Hematopoietic multipotent progenitor cell treated with erythropoietin and hydrocortisone succinate and interleukin-3 and kit ligand, for 8 days (in vitro differentiated cells): ENCODE measurements at places on chromosomes 2 and 18.

GRCh38 chr2:221851531-221852045 lies 279.5 kb upstream of the EPHA4 start:
- DNase-seq = no peak

- DNase-seq = peak; percentile 63
Observed at GRCh38 chr2:37168217-37168981, 11.6 kb upstream of the EIF2AK2 start.

- peak; percentile 79 for DNase-seq
Observed at GRCh38 chr2:208040199-208041171, 15.2 kb upstream of the PLEKHM3 start.

GRCh38 chr2:37379881-37380296 lies 35.5 kb downstream of the QPCT start:
- DNase-seq = no peak

- no peak for DNase-seq
Observed at GRCh38 chr2:237307474-237307873, 106.5 kb downstream of the COL6A3 start.

- no peak for DNase-seq
Observed at GRCh38 chr2:18505703-18506341, 54.6 kb downstream of the RDH14 start.

- no peak for DNase-seq
Observed at GRCh38 chr2:172739661-172740266, 4.1 kb downstream of the RAPGEF4 start.

DNA sequence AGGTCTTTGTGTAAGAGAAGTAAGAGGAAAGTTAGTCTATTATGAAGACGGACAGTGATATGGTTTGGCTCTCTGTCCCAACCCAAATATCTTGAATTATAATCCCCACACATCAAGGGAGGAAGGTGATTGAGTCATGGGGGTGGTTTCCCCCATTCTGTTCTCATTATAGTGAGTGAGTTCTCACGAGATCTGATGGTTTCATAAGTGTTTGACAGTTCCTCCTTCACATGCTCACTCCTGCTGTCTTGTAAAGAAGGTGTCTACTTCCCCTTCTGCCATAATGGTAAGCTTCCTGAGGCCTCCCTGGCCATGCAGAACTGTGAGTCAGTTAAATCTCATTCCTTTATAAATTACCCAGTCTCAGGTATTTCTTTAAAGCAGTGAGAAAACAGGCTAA lies 67.6 kb downstream of the NEURL3 start:
- DNase-seq = no peak

- peak; percentile 67 for DNase-seq
Observed at GRCh38 chr18:48545757-48546321, 7.0 kb downstream of the CTIF start.

- no peak for DNase-seq
Observed at GRCh38 chr2:187982668-187983067, 309.0 kb upstream of the GULP1 start.

DNA sequence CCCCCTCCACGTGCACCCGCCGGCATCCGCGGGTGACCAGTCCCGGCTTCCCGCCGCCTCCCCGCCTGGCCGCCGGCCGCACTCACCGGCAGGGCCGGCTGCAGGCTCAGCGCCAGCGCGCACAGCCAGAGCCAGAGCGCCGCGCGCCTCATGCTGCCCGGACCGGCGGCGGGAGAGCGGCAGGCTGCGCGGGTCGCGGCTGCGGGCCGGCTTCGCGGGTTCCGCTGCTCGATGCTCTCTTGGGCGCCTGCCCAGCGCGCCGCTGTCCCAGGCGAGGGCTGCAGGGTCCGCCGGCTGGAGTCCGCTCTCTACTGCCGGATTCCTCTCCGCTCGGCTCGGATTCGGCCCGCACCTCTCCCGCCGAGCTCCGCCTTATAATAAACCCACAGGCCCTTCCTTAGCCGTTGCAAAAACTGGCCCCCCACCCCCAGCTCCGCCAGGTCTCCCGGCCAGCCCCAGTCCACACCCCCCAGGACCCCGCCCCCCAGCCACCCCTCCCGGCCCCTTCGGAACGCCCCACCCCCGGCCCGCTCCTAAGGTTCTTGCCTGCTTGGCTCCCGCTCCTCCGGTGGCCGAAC lies at the start of gene SDC1:
Gene SDC1, minus strand, starts transcription at position 415 of the 578 bp plus-strand sequence. Its CDS starts 263 bp downstream, at position 152.
- no peak for DNase-seq

DNA sequence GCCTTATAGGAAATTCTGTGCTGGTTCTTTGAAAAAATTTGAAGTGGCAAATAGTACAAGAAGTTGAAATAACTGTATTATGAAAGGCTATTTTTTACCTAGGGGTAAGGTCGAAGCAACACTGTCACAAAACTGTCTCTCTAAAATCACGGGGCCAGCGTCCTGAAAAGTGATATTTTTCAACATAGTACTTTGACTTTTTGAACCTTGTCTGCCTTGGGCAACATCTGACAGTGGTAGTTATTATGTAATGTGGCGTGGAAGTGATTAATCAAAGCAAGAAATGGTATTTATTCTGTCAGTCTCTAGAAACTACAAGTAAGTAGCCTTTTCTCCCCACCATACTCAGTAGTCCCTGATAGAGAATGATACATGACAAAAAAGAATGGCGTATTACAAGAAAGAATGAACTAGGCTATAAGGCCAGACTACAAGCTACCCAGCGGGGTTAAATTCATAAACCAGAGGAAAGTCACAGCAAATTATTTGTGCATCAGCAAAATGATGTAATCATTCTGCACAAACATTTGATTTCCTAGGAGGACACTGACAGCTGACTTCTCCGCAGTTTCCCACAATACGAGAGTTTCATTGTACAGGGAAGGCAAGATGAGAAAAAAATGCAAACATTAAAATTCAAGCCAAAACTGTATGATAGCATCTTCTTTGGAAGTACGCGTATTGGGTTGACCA lies 9.8 kb downstream of the GEN1 start:
- no peak for DNase-seq

DNA sequence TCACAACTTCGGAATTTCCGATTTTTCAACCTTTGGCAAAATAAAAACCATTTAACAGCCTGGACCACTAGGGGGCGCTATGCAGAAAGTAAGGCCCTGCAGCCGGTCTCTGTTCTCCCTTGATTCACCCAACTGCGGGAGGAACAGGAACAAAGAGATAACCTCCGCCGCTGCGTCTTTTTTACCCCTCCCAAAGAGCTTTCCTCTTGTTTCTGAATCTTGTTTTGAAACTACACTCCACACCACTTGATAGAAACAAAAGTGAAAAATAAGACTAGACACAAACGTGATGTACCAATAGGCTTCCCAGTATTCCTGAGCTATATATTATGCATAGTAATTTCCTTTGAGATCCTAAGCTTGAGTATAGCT lies 231.2 kb downstream of the MYO3B start:
- DNase-seq = peak; percentile 82

DNA sequence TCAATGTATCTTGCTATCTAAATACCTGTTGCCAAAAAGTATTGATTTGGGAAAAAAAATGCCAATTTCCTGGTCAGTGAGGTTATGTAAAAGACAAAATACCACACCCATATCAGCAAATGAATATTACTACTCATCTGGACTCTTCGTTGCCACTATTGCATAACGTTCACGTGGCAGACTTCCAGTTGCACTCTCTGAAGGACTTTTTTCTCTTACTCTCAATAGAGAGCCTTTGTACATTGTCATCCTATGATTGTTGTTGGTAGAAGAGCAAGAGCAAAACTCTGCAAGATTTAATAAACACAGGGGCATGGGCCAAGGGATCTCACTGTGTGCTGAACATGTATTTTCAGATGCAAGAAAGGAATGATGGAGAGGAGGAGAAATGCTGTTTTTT lies 689.8 kb downstream of the MBD2 start:
- no peak for DNase-seq

GRCh38 chr2:195364015-195364965 lies 292.7 kb upstream of the SLC39A10 start:
- no peak for DNase-seq

DNA sequence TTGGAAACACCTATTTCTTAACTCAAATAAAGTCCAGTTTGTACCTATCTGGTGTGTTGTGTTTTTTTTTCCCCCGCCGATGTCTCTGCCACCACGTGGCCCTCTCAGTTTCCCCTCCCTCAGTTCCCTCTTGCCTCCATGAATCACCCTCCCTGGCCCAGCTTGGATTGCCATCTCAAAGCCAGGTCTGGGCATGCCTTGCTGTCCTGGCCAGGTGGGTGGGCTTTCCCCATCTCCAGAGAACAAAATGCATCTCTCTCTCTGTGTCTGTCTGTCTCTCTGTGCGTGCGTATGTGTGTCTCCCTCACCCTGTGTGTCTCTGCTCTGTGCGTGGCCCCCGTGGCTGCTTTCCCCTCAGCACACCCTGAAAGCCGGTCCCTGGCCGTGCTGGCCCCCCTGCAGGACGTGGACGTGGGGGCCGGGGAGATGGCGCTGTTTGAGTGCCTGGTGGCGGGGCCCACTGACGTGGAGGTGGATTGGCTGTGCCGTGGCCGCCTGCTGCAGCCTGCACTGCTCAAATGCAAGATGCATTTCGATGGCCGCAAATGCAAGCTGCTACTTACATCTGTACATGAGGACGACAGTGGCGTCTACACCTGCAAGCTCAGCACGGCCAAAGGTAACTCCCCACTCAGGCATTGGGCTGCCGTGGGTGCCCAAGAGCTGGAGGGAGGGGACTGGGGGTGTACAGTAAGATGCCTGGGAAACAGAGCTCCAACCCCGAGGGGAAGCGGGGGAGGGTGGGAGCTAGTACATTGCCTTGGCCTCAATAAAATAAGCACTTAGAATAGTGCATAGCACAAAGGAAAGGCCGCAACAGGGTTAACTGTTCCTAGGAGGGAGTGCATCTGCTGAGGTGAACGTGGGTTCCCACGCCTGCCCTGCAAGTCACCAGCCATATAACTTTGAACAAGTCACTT lies 31.6 kb upstream of the GMPPA start:
- DNase-seq = no peak

- no peak for DNase-seq
Observed at GRCh38 chr18:68728081-68728700, 13.3 kb upstream of the TMX3 start.

GRCh38 chr18:49612515-49613033 lies 50.7 kb downstream of the LIPG start:
- no peak for DNase-seq

- DNase-seq = no peak
Observed at GRCh38 chr2:62266433-62267038, 70.6 kb downstream of the B3GNT2 start.

- DNase-seq = peak; percentile 17
Observed at GRCh38 chr2:75896779-75897366, 186.2 kb upstream of the GCFC2 start.

DNA sequence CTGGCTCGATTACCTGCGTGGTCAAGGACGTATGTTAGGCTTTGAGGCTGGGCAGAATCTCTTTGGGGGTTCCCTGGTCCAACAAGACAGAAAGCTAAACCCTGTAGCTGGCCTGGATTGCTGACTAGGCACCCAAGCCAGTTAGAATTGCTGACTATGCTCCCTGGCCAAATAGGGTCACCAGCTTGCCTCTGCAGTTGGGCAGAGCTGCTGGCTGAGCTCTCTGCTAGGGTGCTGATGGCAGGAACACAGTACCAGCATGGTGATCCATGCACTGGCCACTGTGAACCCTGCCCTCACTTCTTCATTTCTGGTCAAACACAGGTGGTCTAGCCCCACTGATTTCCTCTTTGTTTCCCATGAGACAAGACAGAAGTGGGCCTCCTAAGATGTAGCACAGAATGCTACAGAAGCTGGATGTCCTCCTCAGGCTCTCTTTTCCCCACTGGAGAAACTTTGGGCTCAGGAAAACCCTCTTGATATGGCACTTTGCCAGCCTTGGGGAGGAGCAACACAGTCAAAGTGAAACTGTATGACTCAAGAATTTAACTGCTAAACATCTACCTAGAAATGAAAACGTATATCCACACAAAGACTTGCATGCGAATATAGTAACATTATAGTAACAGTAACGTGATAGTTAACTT lies 20.8 kb downstream of the SP140L start:
- peak; percentile 41 for DNase-seq

DNA sequence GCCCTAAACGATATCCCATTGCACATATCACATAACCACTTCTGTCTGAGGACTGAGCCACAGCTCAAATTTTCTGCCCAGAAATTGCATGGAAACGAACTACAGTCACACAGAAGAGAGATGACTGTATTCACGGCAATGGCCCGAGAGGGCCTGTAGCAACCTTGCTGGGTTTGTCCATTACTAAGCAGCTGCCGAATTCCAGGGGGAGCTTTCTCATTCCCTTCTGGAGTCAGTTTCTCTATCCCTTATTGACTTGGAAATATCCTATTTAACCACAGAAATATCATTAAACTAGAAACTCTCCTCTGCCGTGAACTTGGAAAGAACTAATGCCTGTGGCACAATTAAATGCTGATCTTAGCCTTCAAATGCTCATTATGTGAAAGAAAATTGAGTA lies 183.9 kb downstream of the DNER start:
- DNase-seq = no peak

GRCh38 chr18:62245699-62246098 lies 58.6 kb downstream of the RELCH start:
- no peak for DNase-seq

- peak; percentile 59 for DNase-seq
Observed at GRCh38 chr2:229780856-229781773, 66.8 kb upstream of the DNER start.

- DNase-seq = no peak
Observed at GRCh38 chr2:105100046-105100840, 62.4 kb downstream of the MRPS9 start.

DNA sequence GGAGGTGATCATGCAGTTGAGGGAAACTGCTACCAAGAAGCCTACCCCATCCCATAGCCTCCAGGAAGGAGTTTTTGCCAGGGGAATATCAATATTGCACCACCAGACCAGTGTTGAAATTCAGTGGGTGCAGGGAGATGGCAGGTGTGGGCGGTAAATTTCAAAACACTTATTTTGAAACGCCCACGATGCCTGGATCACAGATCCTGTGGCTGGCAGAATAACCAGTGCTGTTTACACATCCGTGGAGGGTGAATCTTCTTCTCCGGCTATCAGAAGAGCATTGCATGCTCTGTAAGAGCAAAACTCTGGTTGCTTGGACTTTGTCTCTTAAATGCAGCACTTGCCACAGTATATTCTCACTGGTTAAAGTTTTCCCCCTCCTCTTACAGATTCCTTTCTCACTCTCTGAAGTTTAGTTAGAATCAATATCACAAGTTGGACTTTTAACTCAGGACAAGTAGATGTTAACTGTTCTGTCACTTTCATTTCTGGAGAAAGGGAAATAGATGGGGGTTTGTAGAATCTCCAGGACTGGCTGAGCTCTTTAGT lies 70.5 kb upstream of the ZCCHC2 start:
- no peak for DNase-seq

DNA sequence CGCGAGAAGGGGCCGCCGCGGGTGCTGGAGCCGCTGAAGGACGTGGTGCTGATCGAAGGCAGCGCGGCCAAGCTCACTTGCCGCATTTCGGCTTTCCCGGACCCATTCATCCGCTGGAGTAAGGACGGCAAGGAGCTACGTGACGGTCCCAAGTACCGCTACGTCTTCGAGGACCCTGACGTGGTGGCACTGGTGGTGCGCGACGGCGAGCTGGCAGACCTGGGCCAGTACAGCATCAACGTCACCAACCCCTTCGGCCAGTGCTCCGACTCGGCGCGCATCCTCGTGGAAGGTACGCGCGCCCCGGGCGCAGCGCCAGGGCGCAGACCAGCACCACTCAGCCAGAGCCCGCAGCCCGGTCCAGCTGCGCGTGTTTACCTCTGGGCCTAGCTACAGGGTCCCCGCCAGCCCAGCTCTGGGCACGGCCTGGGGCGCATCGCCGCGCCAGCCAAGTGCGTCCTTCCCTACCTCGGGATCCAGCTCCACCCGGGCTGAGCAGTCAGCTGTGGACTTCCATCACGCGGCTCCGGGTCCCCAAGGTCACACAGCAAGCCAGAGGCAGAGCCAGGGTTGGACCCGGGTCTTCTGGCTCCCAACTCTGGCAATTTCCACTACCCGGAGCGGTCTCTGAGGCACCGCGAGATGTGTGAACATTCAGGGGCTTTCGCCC lies 1.7 kb upstream of the GMPPA start:
- no peak for DNase-seq
